ENCODE measurements at places on chromosomes 5 and 9. TPM values are rescaled to one million over a fixed set of nuclear protein-coding genes. Genes with fewer than 3 reads are reported as not detected.

KYAT1 gene
- total RNA-seq = 8.4 TPM

ITGA1 gene
- 4.3 TPM for total RNA-seq

ZNF608 gene
- total RNA-seq = 20.4 TPM

TIMD4 gene
- total RNA-seq = not detected

TNIP1 gene
- 66.6 TPM for total RNA-seq

AGXT2 gene
- total RNA-seq = not detected

DDX4 gene
- not detected for total RNA-seq

GABRA6 gene
- total RNA-seq = not detected

F12 gene
- total RNA-seq = 0.63 TPM

RETREG1 gene
- total RNA-seq = not detected

PCDHGC3 gene
- 55.5 TPM for total RNA-seq

All from bronchial smooth muscle cell (primary cell).